ENCODE measurements at places on chromosomes 7 and 10.

DNA sequence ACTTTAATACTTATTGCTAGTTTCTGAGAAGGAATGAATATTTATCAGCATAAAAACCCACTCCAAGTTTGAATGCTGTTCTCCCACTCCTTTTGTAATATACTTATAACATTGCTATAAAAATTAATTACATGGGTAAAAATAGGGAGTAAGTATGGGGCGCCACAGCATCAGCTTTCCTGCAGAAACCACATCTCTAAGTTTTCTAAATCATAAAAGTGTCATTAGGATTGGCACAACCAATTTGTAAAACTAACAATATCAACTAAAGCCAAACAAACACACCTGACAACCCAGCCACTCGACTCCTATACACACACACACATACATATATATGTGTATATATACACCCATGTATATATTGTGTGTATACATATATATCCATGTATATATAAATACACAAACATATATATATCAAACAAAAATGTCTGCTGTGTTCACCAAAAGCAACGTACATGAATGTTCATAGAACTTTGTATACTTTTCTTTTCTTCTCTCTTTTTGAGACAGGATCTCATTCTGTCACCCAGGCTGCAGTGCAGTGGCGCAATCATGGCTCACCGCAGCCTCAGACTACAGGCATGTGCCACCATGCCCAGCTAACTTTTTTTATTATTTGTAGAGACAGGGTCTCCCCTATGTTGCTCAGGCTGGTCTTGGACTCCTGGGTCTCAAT, 14.8 kb upstream of the LRRC17 start:
- no peak for DNase-seq

- DNase-seq: no peak
Measured at GRCh38 chr10:130471486-130471885, 335.3 kb downstream of the GLRX3 start.

- no peak for DNase-seq
Measured at GRCh38 chr10:120950051-120950561, 98.9 kb downstream of the WDR11 start.

DNA sequence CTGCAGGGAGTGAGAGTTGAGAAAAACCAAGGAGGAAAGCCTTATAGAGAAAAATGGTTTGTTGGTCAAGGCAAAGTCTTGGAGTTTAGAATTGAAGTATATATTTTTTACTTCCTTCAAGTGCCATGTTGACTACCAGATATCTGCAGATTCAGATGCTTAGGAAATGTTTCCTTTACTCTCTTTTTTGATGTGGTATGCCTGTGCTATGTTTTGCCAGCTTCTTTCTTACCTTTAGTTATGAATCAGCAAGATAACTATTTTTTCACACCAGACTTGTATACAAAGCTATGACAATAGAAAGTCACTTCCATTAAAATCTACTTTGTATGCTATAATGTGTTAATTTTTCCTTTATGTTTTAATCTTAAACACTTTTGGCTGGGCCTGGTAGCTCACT, 3.6 kb downstream of the R3HCC1L start:
- no peak for DNase-seq

DNA sequence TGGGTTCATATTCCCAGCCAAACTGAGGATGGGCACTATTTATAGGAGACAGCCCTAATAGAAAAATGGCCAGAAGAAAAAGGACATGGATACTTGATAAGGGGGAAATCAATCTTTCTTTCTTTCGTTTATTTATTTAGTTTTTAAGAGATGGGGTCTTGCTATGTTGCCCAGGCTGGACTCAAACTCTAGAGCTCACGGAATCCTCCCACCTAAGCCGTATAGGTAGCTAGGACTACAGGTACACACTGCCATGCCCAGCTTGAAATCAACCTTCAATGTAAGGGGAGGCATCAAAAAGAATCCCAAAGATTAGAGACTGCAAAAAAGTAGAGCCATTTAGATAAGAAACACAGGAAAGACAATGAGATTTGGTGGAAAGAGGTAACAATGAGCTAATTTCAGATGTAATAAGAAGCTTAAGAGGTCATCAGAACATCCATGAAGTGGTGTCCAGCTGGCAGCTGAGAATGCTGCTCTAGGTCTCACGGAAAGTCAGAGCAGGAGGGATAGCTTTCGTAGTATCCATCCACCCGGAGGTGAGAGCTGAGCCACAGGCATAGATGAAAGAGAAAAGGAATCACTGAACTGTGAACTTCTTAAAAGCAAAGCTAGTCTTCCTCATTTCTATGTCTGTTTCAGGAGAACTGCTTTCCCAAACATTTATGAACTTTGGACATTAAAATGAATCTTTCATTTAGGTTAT, 10.5 kb upstream of the ABLIM1 start:
- no peak for DNase-seq

- DNase-seq: no peak
Measured at GRCh38 chr7:76372984-76373833, 14.4 kb upstream of the YWHAG start.

DNA sequence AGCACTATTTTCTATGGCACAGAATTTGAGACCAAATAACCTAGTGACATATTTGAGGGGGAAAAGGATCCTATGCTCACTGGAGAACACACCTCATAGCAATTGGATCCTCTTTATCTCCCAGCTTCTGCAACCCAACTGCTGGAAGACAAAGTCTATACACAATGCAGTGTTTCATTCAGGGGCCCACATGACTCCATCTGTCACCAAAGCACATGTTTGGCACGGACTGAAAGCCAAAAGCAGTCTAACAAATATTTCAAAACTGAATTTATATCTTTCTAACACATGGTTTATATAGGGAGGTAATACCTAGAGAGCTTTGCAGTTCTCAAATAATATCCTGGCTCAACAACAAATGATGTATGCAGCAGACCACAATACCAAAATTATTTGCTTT, 39.2 kb downstream of the ADAM12 start:
- no peak for DNase-seq

GRCh38 chr7:14228341-14228740, 238.9 kb upstream of the ETV1 start:
- DNase-seq: no peak

DNA sequence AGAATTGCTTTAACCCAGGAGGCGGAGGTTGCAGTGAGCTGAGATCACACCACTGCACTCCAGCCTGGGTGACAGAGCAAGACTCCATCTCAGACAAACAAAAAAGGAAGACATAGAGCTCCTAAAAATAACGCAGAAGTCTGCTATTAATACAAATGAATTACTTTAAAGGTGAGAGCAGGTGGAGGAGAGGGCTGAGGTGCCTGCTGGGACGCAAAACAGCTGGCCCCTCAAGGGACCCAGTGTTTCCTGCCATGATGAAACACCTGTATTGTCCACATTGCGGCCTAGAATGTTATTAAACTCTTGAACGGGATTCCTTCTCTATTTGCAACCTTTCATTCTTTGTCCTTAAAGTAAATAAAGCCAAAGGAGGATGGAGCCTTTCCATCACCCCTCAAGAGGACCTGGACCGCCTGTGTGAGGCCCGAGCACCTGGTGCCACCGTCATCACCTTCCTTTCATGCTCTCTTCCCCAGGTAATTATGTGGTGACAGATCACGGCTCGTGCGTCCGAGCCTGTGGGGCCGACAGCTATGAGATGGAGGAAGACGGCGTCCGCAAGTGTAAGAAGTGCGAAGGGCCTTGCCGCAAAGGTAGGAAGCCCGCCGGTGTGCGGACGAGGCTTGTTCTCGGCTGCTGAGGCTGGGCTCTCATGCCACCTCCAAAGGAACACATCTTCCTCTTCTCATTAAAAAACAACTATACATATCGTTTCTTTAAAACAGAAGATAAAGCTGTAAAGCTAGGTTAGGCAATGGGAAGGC, 136.7 kb downstream of the EGFR start:
- no peak for DNase-seq

DNA sequence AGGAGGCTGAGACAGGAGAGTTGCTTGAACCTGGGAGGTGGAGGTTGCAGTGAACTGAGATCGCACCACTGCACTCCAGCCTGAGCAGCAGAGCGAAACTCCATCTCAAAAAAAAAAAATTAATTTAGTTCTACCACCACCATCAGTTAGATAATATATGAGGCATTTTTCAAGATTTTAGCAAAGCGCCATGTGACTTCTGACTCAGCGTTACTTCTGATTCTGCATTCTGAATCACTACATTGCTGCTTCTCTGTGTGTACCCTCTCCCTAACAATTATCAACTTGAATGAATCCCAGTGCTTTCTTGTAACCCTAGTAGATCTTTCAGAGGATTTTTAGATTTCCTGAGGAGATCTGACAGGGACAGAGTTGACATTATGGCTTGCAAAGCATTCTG, 176.8 kb upstream of the SORCS1 start:
- no peak for DNase-seq

- DNase-seq: peak; percentile 29
Measured at GRCh38 chr10:31321396-31321941, 2.5 kb downstream of the ZEB1 start.

DNA sequence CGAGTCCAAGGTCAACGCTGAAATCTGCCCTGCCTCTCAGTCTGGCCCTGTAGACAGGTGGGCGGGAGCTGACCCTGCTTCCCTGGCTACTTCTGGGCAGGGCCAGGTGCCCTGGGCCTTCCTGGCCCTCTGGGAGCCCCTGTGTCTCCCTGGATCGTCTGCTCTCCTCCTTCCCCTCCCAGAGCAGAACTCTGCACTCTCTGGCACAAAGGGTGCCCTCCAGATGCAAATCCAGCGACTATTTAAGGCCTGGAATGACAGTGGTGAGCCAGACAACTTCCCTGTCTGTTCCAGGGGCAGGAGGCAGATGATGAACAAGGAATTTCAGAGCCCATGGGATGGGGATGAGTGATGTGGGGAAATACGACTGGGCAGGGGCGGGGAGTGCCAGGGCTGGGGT, 63.4 kb downstream of the C10orf105 start:
- no peak for DNase-seq

DNA sequence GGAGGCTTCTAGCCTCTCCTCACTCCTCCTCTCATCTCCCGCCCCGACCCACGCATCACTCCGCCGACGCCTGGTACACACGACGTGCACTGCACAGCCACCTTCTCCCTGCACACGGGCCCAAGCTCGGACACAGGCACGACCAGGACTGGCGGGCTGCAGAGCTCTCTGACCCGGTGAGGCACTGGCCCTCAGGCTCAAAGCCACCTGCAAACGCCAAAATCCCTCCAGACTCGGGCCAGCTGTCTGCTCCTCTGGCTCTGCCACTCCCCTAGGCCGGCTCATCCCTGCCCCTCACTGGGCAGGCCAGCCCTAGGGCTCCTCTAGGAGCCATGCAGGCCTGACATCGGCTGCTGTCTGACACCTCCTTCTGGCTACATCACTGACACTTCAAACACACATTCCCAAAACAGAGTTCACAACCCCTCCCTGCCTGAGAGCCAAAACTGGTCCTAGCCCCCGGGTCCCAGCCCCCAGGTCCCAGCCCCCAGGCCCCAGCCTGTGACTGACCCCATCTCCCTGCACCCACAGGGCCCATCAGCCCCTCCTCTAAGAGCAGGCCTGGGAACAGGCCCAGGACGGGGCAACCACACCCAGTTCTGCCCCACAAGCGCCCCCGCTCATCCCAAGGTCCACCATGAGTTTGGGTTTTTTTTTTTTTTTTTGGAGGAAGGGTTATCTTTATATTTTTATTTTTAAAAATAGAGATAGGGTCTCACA, 35.1 kb downstream of the MAD1L1 start:
- DNase-seq: no peak

GRCh38 chr10:121305066-121305465, 293.2 kb downstream of the FGFR2 start:
- no peak for DNase-seq

DNA sequence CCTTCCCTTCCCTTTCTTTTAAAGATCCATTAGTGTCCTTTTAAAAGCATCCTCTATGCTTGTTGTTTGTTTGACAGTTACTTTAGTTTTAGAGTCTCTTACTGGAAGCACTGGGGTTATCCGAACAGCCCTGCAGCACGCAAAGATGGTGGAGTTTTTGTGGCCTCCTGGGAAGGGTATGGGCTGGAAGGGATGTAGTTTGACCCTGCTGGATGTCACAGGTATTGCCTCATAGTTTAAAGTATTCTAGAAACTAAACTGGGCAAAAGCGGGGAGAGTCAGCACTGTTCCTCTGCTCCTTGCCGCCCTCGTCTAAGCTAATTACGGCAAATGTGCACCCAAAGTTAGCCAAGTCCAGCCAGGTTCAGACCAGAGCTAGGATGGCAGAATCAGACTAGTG, 35.8 kb upstream of the GNAI1 start:
- DNase-seq: no peak

- DNase-seq: no peak
Measured at GRCh38 chr10:88735661-88736060, 24.2 kb upstream of the LIPN start.

- DNase-seq: no peak
Measured at GRCh38 chr7:90923541-90923997, 327.4 kb downstream of the CDK14 start.

DNA sequence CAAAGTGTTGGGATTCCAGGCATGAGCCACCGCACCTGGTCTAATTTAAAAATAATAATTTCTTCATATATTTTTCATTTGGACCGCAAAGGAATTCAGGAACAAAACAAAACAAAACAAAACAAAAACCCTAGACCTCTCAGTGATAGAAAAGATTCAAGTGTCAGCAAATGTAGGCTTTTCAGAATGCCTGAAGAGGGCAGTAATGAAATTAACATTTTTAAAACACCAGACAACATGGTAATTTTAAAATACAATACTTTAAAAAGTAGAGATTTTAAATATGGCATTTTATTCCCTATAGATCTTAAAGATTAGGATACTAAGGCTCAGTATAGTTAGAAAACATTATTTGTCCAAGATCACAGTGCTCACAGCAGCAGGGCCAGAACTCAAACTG, 36.6 kb downstream of the DNMBP start:
- no peak for DNase-seq

- DNase-seq: peak; percentile 39
Measured at GRCh38 chr7:95596198-95597063, at the start of gene PDK4. TSS of gene PDK4 (minus strand) at chr7:95596516. CDS start at chr7:95596293, 223 bp downstream.

- DNase-seq: no peak
Measured at GRCh38 chr10:48682265-48682664, 2.4 kb upstream of the WDFY4 start.

GRCh38 chr10:69963835-69964710, 88.6 kb upstream of the MACROH2A2 start:
- DNase-seq: no peak

- no peak for DNase-seq
Measured at GRCh38 chr10:124599588-124600050, 138.0 kb downstream of the LHPP start.

- no peak for DNase-seq
Measured at GRCh38 chr10:77287647-77288120, 349.9 kb downstream of the KCNMA1 start.

DNA sequence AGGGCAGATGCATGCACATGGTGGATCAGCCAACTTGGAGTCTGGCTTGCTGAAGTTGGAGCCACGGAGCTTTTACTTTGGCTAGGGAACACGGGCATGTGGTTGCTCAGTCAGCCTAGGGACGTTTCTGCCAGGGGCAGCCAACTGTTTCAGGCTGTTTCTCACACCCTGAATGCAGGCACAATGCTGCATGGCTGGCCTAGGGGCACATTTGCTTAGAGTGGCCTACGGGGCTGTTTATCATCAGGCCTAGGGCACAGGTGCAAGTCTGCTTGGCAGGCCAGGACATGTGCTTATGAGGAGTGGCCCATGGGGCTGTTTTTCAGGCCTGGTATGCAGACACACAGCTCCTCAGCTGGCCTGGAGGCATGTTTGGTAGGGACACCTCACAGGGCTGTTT, 107.4 kb downstream of the GSAP start:
- DNase-seq: no peak

GRCh38 chr10:119346095-119346832, 138.9 kb downstream of the GRK5 start:
- DNase-seq: no peak

All from kidney capillary endothelial cell (primary cell).